ENCODE measurements at places on chromosomes 7 and 10. TPM values are rescaled to one million over a fixed set of nuclear protein-coding genes. Genes with fewer than 3 reads are reported as not detected.

DNA sequence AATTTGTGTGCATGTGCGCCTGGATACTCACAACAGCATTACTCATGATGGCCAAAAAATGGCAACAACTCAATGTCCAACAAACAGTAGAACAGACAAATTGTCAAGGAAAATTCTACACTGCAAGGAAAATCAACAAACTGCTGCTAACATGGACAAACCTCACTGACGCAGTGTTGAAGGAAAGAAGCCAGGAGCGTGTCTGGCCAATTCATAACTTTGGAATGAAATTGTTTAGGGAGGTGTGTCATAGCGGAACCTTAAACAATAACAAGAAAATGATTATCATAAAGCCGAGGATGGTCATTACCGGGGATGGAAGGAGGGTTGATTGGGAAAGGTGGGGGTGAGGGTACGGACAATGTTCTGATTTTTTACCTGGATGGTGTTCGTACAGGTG lies 29.1 kb downstream of the ALOX5 start:
- H3K4me3 ChIP-seq = no peak overlapping the region
- H3K4me1 ChIP-seq = no peaks in the 10 kb centered on the region
- no peak overlapping the region for H3K27ac ChIP-seq

DNA sequence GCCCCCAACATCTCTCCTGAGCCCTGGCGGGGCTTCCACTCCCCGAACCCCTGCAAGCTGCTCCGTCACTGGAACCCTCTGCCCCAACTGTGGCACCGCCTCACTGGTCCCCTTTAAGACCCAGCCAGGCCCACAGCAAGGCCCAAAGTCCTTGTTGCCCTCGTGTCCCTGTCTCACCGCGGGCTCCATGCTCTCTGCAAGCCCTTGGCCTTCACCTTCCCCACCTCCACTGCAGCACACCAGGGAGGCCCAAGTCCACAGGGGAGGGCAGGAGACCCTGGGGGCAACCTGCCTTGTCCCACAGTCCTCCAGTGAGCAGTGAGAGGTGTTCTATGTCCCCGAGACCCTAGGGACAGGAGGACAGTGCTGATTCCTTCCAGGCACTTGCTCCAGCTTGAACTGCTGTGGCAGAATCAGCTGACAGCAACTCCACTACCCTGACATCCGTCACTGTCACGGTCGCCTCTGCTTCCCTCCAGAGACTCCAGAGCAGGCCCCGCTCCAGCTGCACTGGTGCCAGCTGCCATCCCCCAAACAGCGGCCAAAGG lies 105.3 kb downstream of the CYTH3 start:
- no peak overlapping the region for H3K4me3 ChIP-seq
- H3K4me1 ChIP-seq = no peaks in the 10 kb centered on the region
- no peak for DNase-seq
- no peak overlapping the region for H3K27ac ChIP-seq
- H3K27me3 ChIP-seq = no peaks in the 10 kb centered on the region

SFRP4 gene
- total RNA-seq = not detected

- H3K4me1 ChIP-seq = no peaks in the 10 kb centered on the region
- H3K27ac ChIP-seq = no peak overlapping the region
- H3K36me3 ChIP-seq = no peaks in the 10 kb centered on the region
- H3K27me3 ChIP-seq = no peaks in the 10 kb centered on the region
- no peak for DNase-seq
- no peak overlapping the region for H3K4me3 ChIP-seq
Measured at GRCh38 chr10:106772957-106773356, 391.5 kb downstream of the SORCS1 start.

TLX1 gene
- not detected for total RNA-seq

CALHM3 gene
- total RNA-seq = not detected

GRCh38 chr7:157111311-157111710 lies 27.4 kb upstream of the UBE3C start:
- H3K36me3 ChIP-seq = peaks cover 5% of the 10 kb centered on the region
- H3K4me1 ChIP-seq = no peaks in the 10 kb centered on the region
- H3K27ac ChIP-seq = no peak overlapping the region
- peaks cover 36% of the 10 kb centered on the region for H3K27me3 ChIP-seq

DNA sequence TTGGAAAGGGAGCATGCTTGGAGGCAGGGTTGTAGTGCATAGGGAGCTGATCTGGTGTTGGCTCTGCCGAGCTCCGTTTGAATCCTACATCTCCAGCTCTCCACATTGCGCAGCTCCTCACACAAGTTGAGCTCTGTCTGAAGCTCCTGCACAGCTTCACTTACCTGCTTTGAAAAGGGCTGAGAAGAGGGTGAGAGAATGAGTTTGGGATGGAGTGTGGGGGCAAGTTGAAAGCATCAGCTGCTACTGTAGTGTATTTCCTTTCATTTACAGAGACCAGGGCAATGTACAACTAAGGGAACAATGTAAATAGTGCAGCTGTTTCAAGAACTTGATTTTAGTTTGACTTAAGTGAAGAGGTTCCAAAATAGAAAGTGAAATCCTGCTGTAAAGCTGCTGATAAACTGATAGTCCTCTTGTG lies 88.5 kb downstream of the VTI1A start:
- H3K27ac ChIP-seq = no peak overlapping the region
- H3K4me1 ChIP-seq = peaks cover 30% of the 10 kb centered on the region
- no peak overlapping the region for H3K4me3 ChIP-seq
- peaks cover 39% of the 10 kb centered on the region for H3K36me3 ChIP-seq
- no peak for DNase-seq

ANXA8L1 gene
- not detected for total RNA-seq

- no peaks in the 10 kb centered on the region for H3K4me1 ChIP-seq
- H3K27me3 ChIP-seq = no peaks in the 10 kb centered on the region
- H3K27ac ChIP-seq = no peak overlapping the region
- H3K4me3 ChIP-seq = no peak overlapping the region
Measured at GRCh38 chr7:85630904-85631600, 444.2 kb upstream of the SEMA3D start.

- peaks cover 50% of the 10 kb centered on the region for H3K27me3 ChIP-seq
- H3K27ac ChIP-seq = no peak overlapping the region
- no peaks in the 10 kb centered on the region for H3K36me3 ChIP-seq
- H3K4me3 ChIP-seq = no peak overlapping the region
Measured at GRCh38 chr7:116591202-116592040, 66.6 kb downstream of the CAV1 start.

DNA sequence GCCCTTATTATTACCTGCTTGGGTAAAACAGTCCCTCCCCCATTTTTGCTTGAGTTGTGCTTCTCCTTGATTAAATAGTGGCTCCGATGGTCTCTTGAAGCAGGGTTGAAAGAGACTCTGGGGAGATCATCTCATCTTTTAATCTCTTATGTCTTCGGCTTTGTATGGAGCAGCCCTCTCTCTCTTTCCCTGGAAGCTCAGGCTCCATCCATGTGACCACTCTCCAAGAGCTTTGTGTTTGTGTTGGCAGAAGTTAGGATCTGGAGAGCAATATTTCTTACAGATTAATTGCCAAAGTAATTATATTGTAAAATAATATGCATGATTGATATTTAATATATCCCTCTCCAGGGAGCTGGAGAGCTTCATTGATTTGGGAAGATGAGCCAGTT lies 76.9 kb downstream of the LRRC4 start:
- no peak for DNase-seq
- H3K36me3 ChIP-seq = peaks cover 11% of the 10 kb centered on the region
- no peak overlapping the region for H3K27ac ChIP-seq

DNA sequence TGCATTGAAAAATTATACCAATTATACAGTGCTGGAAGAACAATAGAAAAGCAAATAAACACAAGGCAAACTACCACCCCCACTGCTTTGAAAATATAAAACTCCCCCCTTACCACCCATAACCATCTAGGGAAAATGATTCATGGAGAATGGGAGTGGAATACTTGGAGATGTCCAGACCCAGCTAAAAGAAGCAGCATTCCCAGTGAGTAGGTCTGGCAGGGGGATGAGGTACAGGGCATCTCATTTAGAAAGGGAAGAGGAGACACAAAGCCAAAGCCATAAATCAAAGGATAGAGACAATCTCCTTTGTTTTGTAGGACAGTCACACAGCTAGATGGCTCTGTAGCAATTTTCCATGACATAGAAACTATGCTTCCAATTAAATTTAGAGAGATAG lies 36.0 kb upstream of the DGKI start:
- H3K27ac ChIP-seq = no peak overlapping the region
- H3K4me1 ChIP-seq = peaks cover 8% of the 10 kb centered on the region
- H3K36me3 ChIP-seq = peaks cover 37% of the 10 kb centered on the region
- DNase-seq = no peak

- no peaks in the 10 kb centered on the region for H3K36me3 ChIP-seq
- DNase-seq = no peak
- no peaks in the 10 kb centered on the region for H3K4me1 ChIP-seq
- H3K4me3 ChIP-seq = no peak overlapping the region
- H3K27me3 ChIP-seq = no peaks in the 10 kb centered on the region
Measured at GRCh38 chr7:80771523-80771922, 133.1 kb downstream of the CD36 start.

- peaks cover 47% of the 10 kb centered on the region for H3K4me1 ChIP-seq
- DNase-seq = no peak
- H3K36me3 ChIP-seq = peaks cover 2% of the 10 kb centered on the region
- peak overlapping the region; percentile 51 for H3K27ac ChIP-seq
- H3K4me3 ChIP-seq = no peak overlapping the region
- no peaks in the 10 kb centered on the region for H3K27me3 ChIP-seq
Measured at GRCh38 chr10:70575874-70576802, 26.4 kb downstream of the PRF1 start.

SMO gene
- total RNA-seq = 1.7 TPM

UNC5B gene
- 0.04 TPM for total RNA-seq

ZNF438 gene
- total RNA-seq = 2.5 TPM

GRCh38 chr7:71210220-71210619 lies 78.3 kb downstream of the GALNT17 start:
- no peak for DNase-seq
- no peaks in the 10 kb centered on the region for H3K27me3 ChIP-seq
- no peaks in the 10 kb centered on the region for H3K36me3 ChIP-seq
- H3K27ac ChIP-seq = no peak overlapping the region
- H3K4me1 ChIP-seq = no peaks in the 10 kb centered on the region

- no peak overlapping the region for H3K27ac ChIP-seq
- no peaks in the 10 kb centered on the region for H3K27me3 ChIP-seq
- H3K36me3 ChIP-seq = no peaks in the 10 kb centered on the region
- peaks cover 6% of the 10 kb centered on the region for H3K4me1 ChIP-seq
- H3K4me3 ChIP-seq = no peak overlapping the region
- no peak for DNase-seq
Measured at GRCh38 chr7:2570021-2570420, 11.2 kb downstream of the IQCE start.

- peaks cover 18% of the 10 kb centered on the region for H3K27me3 ChIP-seq
- no peak overlapping the region for H3K4me3 ChIP-seq
- no peaks in the 10 kb centered on the region for H3K4me1 ChIP-seq
- H3K27ac ChIP-seq = no peak overlapping the region
- no peak for DNase-seq
- H3K36me3 ChIP-seq = no peaks in the 10 kb centered on the region
Measured at GRCh38 chr10:122154545-122155366, 116.3 kb upstream of the BTBD16 start.

DNA sequence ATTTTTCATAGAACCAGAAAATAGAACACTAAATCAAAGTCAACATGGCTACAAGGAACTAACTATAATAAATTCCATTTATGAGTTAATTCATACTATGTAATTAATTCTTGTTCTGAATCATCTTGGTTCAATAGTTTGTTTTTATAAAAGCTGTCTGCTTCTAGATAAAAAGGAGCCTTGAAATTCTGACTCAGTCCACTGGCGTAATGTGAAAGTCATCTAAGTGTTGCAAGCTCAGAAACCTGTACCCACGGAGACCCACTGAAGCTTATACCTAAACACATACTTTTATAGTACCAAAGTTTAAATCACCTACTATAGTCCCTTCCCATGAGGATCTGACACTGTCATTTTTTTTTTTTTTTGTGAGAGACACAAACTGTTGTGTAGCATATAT lies 489.4 kb downstream of the SEMA3D start:
- no peak for DNase-seq
- no peaks in the 10 kb centered on the region for H3K36me3 ChIP-seq
- no peak overlapping the region for H3K4me3 ChIP-seq
- no peaks in the 10 kb centered on the region for H3K27me3 ChIP-seq
- H3K4me1 ChIP-seq = no peaks in the 10 kb centered on the region

- no peak overlapping the region for H3K4me3 ChIP-seq
- H3K4me1 ChIP-seq = peaks cover 41% of the 10 kb centered on the region
- H3K27ac ChIP-seq = no peak overlapping the region
- no peaks in the 10 kb centered on the region for H3K27me3 ChIP-seq
Measured at GRCh38 chr7:135430626-135431025, 79.3 kb downstream of the CNOT4 start.

DNA sequence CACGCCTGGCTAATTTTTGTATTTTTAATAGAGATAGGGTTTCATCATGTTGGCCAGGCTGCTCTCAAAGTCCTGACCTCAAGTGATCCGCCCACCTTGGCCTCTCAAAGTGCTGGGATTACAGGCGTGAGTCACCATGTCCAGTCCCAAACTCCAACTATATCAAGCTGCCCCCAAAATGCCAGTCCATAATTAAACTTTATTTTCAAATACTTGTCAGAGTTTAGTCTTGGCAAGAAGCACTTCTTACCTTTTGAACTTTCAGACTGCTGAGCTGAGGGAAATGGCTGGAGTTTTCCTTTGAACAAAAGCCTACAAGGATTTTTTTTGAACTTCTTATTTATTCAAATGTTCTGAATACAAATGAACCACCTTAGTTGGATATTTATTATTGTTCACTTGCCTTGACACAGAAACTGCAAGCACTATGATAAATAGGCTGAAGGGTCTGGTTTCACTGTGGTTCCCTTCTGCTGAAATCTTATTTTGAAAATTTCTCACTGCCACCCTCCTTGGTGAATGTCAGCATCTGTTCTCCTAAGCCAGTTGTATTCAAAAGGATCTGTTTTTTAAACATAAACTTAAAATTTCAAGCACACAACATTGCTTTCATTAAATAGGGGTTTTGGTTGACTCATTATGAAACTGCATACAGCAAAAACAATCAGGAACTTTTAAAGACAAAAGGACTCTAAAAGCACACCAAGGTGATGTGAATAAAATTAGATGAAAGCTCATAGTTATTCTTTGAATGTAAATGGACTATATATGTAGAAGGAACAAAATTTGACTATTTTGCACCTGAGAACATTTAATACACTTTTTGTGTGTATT lies 101.7 kb upstream of the SLC26A5 start:
- DNase-seq = no peak
- no peaks in the 10 kb centered on the region for H3K4me1 ChIP-seq
- H3K27me3 ChIP-seq = peaks cover 32% of the 10 kb centered on the region
- no peak overlapping the region for H3K27ac ChIP-seq
- no peaks in the 10 kb centered on the region for H3K36me3 ChIP-seq

LRRN3 gene
- total RNA-seq = 89.3 TPM

All from activated naive CD8-positive, alpha-beta T cell treated with anti-CD3 and anti-CD28 coated beads for 36 hours (primary cell).